GM04504 (cell line): ENCODE measurements at places on chromosomes 3 and 15.

DNA sequence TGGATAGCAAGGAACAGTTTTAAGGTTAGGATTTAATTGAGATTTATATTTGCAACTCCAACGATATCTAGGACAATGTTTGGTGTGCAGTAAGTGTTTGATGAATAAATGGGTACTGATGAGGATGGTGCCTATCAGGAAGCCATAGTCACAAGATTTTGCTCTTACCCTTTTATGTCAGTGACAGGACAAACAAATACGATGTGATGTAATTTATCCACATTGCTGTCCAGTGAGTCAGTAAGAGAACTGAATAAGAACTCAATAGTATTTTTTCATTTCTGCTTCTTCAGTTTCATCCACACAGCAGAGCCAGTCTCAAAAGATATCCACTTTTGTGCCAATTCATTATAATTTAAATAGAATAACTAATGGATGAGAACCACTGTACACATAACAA lies 18.5 kb downstream of the C3orf85 start:
- no peak for DNase-seq

DNA sequence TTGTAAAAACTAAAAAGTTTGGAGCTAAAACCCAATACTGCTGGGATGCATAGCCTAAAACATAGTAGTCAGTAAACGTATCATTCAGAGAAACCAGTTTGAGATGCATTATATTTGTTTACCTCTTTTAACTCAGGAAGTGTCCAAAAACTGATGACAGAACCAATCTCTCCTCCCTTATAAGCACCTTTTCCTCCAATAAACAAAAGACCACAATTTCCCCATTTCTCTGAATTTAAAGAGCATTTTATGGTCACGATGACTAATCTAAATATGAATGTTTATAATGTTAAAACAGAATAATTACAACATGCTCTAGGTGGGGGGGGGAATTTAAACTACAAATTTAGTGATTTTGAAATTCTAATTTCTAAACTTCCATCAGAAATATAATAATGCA lies 58.5 kb downstream of the CEP63 start:
- no peak for DNase-seq

GRCh38 chr3:153008226-153008625 lies 153.8 kb upstream of the RAP2B start:
- no peak for DNase-seq

DNA sequence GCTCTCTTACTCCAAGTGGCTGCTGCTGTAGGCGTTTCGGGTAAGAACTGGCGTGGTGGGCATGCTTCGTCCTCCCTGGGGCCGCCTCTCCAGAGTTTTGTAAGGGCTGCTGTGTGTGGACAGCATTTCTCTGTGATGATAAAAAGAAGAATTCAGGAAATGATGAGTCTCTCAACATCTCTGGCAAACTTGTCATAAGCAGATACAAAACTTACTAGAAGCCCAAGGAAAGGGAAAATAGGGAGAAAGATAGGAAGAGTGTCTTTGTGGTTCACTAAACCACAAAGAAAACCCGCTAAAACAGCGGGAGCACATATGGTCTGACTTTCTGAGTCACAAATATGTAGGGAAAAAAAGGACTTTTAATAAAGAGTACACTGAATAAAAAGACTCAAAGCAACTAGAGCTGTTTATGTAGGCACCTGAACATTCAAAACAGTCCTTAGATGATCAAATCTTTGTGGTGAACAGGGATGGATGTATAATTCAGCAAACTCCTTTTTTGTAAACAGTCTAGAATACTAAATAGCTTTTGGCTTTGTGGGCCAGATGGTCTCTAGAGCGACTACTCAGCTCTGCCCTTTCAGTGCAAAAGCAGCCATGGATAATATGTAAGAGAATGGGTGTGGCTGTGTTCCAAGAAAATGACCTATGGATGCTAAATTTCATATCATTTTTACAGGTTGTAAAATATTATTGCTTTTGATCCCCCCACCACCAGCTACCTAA lies 60.4 kb upstream of the LMOD3 start:
- DNase-seq, result peak; percentile 33

DNA sequence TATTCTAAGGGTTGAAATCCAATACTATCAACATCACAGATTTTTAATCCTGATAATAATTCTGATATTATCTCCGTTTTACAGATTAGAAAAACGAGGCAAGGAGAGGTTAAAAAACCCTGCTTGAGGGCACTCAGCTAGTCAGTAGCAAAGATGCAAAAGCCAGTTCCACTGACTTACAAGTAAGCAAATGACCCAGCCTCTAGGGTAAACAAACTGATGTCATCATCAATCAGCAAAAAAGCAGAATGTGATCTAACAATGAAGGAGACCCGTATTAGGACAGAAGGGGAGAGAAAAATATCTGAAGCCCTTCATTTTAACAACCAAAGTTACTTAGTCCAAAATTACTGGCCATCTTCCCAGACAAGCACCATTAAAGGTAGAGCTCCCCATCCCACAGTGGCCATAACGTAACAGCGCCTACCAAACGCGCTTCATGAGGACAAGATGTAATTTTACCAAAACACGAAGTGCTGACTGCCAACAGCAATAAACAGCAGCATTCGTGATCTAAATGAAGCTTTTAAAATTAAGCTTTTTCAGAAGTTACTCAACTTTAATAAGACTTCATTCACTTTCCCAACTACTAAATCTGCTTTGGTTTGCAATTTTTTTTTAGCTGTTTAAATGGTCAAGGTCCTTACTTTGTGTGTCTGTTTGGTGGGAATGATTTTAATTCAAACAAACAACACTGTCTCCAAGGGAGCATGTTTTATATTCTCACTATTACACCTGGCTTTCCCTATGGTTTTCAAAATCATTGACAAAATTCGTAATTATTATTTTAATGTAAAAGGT lies 176.6 kb downstream of the OSBPL10 start:
- DNase-seq, result no peak

GRCh38 chr3:69811452-69812401 lies 72.5 kb downstream of the MITF start:
- DNase-seq, result no peak

- peak; percentile 41 for DNase-seq
Measured at GRCh38 chr15:83398626-83399025, 48.5 kb upstream of the SH3GL3 start.

- no peak for DNase-seq
Measured at GRCh38 chr3:89042236-89042835, 65.1 kb upstream of the EPHA3 start.

- no peak for DNase-seq
Measured at GRCh38 chr3:98529856-98530459, 1.8 kb upstream of the GPR15 start.

DNA sequence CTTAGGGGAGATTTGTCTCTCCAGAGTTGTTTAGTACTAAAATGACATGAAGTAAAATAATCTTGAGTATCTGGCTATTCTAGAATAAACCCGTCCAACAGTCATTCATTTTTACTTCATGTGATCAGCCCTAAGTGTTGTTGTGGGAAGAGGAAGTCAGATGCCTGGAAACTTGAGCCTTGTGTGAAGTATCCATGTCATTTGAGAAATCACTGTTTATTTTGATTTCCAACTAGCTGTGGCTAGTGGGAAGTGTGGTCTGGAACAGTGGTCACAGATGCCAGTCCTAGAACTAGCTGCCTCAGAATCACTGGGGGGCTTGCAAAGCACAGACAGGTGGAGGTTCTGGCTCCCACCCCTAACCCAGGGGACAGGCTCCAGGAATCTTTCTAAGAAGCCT lies 77.7 kb upstream of the LIMD1 start:
- no peak for DNase-seq

DNA sequence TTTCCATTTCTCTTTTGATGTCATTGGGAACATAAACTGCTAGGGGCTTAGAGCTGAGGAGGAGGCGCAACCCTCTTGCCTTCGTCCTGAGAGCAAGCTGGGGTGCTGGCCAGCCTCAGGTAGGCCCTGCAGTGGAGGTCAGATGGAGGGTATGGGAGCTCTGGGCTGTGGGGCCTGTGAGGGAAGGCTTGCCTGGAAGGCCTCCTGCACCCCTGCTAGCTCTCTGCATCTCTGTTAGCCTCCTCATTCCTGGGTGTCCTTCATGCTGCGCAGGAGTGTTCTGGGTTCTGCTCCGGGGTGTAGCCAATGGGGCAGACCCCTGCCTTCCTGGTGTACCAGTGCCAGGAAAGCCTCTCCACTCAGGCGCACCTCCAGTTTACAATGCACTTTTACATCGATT lies 11.8 kb downstream of the GP5 start:
- no peak for DNase-seq

DNA sequence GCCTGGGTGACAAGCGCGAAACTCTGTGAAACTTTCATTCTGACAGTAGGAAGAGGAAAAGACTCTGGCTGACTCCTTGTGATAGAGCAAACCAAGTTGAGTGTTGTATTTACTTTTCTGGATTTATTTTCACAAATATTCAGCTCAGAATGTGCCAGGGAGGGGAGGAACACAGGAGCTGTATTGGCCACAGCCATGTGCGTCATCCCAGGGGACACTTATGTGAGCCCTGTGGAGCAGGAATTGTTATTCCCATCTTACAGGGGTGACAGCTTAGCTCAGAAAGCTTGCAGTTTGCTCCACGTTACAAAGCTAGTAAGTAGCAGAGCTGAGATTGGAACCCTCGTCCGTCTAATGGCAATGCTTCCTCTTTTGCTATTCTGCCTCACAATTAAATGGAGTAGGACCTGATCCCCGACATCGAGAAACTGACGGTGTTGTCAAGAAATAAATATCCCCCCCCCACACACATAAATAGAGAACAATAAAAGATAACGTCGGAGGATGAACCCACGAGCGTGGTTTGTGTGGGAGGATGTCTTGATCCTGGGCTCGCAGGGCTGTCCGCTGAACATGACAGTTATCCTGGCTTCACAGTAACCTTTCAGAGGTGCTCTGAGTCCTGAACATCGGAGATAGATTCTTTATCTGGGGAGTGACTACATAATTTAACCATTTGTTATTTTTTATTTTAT lies 151.6 kb upstream of the CTDSPL start:
- no peak for DNase-seq

- no peak for DNase-seq
Measured at GRCh38 chr3:58586776-58587192, 9.6 kb upstream of the FAM107A start.

- no peak for DNase-seq
Measured at GRCh38 chr3:32815841-32816438, 1.9 kb upstream of the TRIM71 start.

DNA sequence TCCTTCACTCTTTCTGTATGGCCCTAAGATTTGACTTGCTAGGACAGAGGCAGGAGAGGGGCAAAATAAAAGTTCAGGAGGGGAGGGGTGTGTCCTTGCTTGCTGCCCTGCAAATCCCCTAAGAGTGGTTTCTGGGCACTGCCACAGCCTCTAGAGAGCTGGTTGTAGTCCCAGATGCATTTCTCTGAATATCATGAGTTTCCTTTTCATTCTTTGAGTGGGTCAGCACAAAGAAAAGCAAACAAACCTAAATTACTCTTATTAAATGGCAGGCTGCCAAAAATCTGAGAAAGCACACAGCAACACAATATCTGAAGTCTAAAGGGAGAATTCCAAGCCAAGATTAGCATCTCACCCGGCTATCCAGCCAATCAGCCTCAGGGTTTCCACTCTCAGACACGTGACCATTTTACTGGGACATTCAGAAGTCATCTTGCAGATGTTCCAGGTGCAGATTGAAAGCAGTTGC lies 919.3 kb downstream of the TUSC7 start:
- DNase-seq, result no peak
